CD4-positive, alpha-beta T cell treated with Interleukin-21 for 1 hour (primary cell): ENCODE measurements at places on chromosomes 2 and 18.
A peak's percentile ranks its signal among the peaks of the same experiment; 100 is the strongest.

- no peak for DNase-seq
Observed at GRCh38 chr2:211503856-211504255, 947.5 kb downstream of the CPS1 start.

DNA sequence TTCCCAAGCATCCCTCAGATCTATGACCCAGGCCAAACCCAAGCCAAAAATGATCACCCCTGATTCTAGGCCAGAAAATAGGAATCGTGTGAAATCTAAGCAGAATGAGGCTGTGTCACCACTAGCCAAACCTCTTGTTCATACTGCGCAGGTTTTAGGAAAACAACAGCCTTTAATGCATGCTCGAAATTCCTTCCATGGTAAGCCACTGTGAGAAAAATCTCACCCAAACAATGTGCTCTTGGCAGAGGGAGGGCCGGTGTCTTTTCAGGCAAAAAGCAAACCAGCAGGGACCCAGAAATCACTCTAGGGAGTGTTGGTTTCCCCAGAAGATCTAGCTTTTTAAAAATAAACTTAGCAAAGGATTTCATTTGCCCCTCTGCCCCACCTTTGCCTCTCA lies 71.2 kb upstream of the FOSL2 start:
- DNase-seq, result no peak

DNA sequence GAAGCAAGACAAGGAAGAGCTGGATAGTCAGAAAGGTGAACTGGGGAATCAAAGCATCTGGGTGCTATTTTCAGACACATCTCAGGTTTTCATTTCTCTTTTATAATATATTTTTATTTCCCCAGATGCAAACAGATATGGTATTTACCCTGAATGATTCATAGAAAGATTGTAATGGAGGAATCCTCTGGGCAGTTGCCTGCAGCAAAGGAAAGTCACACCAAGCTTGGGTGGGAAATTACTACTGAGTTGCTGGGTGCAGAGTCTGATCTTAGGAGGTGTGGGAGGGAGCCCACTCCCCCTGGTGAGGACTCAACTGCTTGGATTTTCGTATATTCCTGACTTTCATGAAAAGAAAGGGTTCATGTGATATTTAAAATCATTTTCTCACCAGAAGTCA lies 2.1 kb downstream of the EFR3B start:
- no peak for DNase-seq

GRCh38 chr2:171924170-171924942 lies 2.1 kb downstream of the HAT1 start:
- DNase-seq, result no peak

- no peak for DNase-seq
Observed at GRCh38 chr18:79864006-79864725, 66.4 kb downstream of the KCNG2 start.

DNA sequence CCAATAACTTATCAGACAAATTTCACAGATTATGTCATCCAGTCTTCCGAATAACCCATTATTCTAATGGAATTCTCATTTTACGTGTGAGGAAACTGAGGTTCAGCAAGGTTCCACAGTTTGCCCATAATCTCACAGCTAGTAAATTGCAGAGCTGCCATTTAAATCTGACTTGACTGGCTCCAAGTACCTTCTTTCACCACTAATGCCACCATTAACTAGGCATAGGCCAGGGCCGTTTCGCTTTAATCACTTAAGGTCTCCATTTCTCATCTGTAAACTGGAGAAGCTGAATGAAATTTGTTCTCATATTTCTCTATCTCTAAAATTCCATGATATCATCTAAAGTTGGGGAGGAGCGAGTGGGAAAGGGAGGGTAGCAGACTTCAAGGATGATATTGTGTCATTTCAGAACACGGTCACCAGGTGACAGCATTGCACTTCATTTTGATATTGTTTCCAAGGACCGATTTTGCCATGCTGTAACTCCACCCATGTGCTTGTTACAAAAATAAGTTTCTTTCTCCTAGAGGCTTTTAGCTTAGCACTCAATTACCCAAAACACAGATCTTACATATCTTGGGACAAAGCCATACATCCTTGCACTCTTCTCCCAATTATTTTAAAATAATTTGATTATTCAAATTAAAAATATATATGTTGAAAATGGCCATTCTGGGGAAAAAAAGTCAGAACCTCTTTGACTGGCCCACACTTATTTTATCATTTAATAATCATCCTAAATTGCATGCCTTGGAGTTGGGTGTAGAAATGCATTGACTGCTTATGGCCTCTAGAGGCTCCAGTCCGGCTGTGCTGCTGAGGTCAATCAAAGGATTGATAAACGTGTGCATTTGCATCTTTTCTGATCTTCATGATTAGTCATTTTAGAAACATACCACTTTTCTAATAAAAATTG lies 123.8 kb downstream of the AKAIN1 start:
- peak; percentile 34 for DNase-seq

- no peak for DNase-seq
Observed at GRCh38 chr2:152581360-152581759, 135.9 kb downstream of the PRPF40A start.

DNA sequence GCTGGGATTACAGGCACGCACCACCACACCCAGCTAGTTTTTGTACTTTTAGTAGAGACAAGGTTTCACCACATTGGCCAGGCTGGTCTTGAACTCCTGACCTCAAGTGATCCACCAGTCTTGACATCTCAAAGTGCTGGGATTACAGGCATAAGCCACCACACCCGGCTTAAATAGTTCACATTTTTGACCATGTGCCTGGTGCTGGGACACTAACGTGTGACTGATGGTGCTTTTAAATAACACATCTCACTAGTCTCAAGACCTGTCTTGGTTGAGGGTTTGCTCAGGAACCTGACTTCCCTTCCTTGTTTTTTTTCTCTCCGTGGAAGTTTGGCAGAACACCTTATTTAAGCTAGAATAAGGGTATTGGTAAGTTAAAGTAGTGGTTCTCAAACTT lies 8.5 kb downstream of the FMNL2 start:
- no peak for DNase-seq

- DNase-seq, result no peak
Observed at GRCh38 chr18:21980744-21981143, 188.6 kb upstream of the GATA6 start.
